Coronary artery (tissue), 2 donors: ENCODE measurements at places on chromosomes 7 and 10.

DNA sequence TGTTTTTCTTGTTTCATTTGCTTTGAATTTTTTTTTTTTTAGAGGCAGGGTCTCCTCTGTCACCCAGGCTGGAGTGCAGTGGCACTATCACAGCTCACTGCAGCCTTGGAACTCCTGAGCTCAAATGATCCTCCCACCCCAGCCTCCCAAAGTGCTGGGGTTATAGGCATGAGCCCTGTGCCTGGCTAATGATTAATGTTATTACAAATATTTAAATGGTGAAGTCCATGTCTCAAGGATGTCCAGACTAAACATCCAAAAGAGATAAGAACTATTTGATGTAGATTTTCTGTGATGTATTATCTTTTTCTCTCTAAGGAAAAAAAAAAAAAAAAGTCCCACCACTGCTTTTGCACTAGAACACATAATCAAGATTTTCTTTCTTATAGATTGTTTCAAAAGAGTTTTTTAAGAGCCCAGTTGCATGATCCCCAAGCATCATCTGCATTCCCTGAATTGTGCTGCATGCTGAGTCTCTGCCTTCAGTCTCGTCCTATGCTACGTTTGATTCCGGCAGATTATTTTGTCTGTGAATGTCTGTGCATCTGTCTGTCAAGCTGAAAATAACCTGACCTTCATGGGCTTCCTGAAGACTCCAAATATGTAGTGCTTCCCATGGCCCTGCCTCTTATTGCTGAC lies 33.4 kb downstream of the MACROH2A2 start:
- no peak for DNase-seq

DNA sequence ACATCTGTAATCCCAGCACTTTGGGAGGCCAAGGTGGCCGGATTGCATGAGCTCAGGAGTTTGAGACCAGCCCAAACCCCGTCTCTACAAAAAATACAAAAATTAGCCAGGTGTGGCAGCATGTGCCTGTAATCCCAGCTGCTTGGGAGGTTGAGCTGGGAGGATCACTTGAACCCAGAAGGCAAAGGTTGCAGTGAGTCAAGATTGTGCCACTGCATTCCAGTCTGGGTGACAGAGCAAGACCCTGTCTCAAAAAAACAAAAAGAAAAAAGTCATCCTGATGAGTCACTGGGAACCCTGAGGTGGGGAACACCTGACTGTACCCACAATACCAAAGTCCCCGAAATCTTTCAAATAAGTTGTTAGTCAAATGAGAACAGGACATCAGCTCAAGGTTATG lies 80.0 kb downstream of the NEBL start:
- DNase-seq, result no peak

- no peak for DNase-seq
Observed at GRCh38 chr7:80763289-80763688, 124.8 kb downstream of the CD36 start.

DNA sequence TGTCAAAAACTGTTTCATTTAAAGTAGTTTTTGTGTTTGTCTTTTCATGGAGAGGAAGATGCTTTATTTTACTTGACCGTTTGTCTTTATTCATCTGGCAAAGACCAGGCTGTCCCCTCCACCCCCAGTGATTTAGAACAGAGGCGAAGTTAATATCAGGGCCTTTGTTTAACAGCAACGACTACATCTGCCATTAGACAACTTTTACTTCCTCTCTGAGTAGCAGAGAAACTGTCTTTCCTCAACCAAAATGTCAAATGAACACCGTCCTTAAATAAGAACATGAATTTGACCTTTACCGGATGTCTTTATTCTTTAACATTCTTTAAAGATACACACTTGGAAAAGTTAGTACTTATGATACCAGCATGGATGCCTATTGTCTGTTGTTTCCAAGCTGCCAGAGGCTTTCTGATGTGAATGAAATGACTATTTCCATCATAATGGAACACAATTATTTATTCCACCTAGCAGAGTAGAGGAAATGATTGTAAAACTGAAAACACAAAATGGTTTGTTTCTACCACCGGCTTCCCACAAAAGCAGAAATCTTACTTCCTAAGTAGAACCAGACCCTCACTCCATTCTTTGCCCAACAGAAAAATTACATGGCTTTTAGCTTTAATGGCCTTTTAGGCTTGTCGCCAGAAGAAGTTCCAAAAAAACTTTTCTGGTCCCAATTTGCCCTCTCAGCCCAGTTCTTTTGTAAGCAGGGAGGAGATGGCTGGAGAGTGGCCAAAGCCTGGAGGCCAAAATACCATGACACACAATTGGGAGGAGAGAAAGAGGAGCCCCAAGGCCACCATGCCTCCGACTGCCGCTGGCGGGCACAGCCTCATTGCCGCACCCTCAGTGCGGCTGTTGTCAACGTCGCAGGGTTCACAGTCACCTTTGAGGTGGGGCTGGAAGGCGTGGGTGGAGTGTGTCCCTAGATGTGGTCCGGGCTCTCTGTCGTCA lies 168.5 kb downstream of the TEX36 start:
- DNase-seq, result no peak

DNA sequence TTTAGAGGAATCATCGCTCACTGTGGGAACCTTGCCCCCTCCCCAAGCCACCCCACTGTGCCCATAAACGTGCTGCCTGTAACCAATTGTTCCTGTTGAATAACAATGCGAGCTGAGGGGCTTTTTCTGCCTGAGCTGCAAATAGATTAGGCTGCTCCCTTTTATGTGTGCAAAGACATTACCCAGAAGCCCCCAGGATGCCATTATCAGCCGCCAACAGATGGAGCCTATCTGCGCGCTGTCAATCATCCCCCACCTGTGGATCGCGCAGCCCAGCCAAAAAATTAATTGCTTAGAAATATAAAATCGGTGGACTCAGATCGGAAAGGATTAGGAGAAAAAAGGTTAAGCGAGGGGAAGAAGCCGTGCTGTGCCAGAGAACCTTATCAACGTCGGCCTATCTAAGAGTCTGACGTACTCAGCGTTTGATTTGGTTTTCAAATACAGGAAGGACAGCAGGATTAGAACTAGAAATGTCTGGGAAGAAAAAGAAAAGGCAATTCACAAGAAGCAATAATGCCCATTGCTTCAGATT lies 167.3 kb upstream of the MYO3A start:
- DNase-seq, result no peak

DNA sequence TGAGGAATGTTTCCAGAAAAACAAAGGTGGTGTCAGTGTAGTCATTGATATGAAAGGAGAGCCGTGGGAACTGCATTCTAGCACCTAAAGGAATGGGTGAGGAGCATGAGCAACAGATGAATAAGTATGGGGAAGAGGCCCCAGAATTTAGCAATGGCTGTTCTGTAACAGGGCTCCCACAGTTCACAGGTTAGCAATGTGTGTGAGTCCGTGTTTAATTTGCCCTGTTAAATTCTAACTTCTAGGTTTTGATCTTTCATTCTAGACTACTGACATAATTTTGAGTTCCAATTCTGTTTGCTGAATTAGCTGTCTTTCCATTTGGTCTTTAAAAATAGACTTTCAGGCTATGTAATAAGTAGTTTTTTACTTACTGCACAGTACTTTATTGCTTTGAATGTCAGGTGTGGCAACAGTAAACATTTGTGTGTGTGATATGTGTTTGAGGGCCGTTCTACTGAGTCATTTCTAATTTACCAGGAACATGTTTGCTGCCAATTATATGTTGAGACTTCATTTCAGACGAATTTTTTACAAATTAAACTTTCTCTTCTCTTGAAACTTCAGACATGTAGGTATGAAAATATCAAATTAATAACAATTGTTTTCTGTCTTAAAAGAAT lies 8.8 kb downstream of the STK17A start:
- no peak for DNase-seq

- DNase-seq, result no peak
Observed at GRCh38 chr7:117656806-117657205, 177.0 kb downstream of the CFTR start.
